Right atrium auricular region (tissue), 2 donors: ENCODE measurements at places on chromosomes 16 and 17.

DNA sequence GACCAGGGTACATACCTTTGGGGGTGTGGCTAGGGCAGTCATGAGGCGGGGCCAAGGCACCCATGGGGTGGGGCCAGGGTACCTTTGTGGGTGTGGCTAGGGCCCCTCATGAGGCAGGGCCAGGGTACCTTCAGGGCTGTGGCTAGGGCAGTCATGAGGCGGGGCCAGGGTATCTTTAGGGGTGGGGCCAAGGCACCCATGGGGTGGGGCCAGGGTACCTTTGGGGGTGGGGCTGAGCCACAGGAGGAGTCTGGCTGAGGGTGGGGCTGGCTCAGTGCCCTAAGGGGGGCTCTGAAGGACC lies 3.5 kb downstream of the GNG13 start:
- DNase-seq: no peak

GRCh38 chr16:75053791-75054555 lies 55.1 kb downstream of the ZNRF1 start:
- peak; percentile 68 for DNase-seq

DNA sequence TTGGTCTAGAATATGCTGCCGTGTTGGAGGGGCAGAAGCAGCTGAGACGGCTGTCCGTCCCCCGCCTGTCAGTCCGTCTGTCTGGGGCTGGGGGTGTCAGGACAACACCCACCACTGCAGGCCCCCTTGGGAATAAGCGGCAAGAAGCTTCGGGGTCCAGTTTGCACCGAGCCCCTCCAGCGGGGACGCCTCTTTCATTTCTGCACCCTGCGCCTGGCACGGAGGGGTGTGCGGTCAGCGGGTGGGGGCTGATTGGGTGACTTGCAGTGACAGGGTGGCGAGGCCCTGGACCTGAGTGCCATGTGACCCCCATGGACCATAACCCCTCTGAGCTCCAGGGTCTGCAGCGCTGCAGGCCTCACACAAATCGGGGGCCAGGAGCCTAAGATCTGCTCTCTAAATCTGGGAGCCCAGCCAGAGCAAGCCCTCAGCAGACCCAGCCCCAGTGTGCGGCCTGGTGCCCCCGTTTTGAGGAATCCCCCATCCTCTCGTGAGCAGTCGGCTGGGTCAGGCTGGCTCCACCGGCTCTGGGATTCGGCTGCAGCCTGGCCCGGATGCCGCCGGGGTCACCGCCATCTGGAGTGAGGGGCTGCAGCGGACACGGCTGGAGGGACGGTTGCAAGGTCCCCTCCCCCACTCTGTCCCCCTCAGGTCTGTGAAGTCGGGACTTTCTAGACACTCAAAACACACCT lies 8.3 kb downstream of the CBFA2T3 start:
- no peak for DNase-seq

DNA sequence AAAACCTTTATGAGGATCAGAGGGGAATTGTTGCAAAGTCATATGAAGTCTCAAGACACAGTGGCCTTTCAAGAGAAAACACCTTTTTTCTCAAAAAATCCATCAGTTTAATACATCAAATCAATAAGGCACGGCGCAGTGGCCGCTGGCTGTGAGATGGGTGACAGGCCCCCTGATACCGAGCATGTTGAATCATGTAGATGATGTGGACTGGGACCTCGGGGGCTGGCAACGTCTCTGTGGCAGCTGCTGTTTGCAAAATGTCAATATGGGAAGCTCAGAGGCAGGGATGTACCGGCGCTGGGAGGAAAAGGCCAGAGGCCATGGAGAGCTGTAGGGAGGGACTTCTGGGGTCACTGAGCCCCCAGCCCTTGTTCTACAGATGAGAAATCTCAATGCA lies 169.1 kb downstream of the GSG1L start:
- no peak for DNase-seq

DNA sequence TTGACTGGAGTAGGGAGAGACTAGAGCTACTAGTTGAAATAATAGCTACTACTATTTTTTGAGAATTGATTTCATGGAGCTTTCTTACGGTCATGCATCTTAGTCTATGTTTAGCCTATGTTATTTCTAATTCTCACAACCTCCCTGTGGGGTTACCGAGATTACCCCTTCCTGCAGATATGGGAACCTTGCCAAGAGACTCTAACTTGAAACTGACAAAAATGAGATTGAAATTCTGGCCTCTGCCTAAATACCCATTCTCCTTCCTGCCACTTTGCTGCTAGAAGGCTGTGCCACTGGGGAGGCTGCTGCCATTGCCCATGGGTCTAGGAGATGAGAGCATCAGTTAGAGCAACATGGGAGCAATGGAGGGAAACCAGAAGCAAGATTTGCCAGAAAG lies 410.3 kb downstream of the CDH13 start:
- no peak for DNase-seq

- DNase-seq: no peak
These were observed 2.2 kb downstream of the MLYCD start for GRCh38 chr16:83901101-83901500.

DNA sequence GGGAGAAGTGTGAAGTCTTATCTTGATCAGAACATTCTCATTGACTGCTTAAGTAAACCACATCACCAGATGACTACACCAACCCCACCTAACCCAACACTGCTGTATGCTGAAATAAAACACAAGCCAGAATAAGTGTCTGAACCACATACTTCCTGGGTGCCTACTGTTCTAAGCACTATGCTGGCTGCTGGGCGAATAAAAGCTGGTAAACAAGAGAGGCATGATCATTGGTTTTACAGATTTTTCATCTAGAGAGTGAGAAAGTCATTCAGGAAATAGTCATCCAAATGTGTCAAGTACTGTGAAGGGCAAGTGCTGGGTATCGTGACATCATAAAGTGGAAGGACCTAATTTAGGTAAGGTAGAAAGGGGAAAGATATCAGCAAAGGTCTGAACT lies 199.0 kb upstream of the SOX9 start:
- DNase-seq: no peak

- DNase-seq: no peak
These were observed 20.4 kb downstream of the COTL1 start for GRCh38 chr16:84597528-84597896.

GRCh38 chr16:30009990-30010843 lies 610 bp downstream of the DOC2A start:
- DNase-seq: no peak

- DNase-seq: no peak
These were observed 291.3 kb downstream of the CDH13 start for GRCh38 chr16:82917886-82918595.

GRCh38 chr16:25107466-25107792 lies 4.1 kb upstream of the LCMT1 start:
- no peak for DNase-seq

- peak; percentile 91 for DNase-seq
These were observed 137.4 kb upstream of the COX10 start for GRCh38 chr17:13931800-13932460.

- DNase-seq: peak; percentile 56
These were observed 14.6 kb upstream of the TMEM92 start for GRCh38 chr17:50259477-50260324.

GRCh38 chr17:67294451-67295199 lies 49.6 kb upstream of the HELZ start:
- DNase-seq: no peak

- no peak for DNase-seq
These were observed 144.9 kb downstream of the PARN start for GRCh38 chr16:14485121-14485551.

GRCh38 chr17:46106966-46107644 lies 86.1 kb downstream of the KANSL1 start:
- no peak for DNase-seq

- no peak for DNase-seq
These were observed 14.9 kb downstream of the IRF8 start for GRCh38 chr16:85913688-85914422.

DNA sequence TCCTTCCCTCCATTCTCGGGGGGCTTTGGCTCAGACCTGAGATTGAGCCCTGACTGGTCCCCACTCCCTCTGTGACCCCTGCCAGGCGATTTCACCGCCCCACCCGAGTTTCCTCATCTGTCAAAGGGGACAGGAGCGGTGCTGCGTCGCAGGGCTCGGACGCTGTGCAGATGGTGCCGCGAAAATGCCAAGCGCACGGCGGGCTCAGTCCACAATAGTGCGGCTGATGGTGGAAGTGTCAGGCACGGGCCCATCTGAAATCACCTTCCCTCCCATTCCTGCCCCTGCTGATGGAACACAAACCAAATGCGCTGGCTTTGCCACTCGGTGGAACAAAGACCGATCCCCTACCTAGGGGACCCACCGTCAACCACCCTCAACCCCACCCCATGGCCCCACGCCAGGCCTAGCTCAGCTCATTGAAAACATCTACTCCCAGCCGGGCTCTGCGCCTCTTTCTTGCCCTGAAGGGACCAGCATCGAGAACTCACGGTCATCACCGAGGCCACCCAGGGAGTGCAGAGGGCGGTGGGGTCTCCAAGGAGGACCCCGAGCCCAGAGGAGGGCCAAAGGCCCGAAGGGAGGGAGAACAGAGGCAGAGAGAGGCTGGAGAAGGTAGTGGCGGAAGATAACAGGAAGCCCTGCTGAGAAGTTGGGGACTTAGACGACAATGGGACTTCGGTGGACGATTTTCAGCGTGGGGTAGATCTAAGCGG lies 1.4 kb downstream of the CARHSP1 start:
- no peak for DNase-seq

DNA sequence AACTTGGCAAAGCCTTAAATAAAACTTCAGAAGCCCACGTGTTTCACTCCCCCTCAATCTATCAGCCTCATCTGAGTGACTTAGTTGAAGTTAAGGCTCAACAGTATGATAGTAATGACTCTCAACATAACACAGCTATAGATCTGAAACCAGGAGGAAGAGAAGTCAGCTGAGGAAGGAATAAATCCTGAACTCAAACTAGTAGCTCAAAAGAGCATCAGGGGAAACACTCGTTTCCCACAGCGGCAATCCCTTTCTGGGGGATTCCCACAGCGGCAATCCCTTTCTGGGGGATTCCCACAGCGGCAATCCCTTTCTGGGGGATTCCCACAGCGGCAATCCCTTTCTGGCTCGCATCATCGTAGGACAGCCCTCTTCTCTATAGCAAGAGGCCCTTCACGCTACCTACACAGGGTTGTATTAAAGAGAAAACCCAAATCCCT lies 56.8 kb downstream of the ZZEF1 start:
- DNase-seq: no peak
